ENCODE measurements at places on chromosomes 11 and 22. TPM values are rescaled to one million over a fixed set of nuclear protein-coding genes. Genes with fewer than 3 reads are reported as not detected.

DNA sequence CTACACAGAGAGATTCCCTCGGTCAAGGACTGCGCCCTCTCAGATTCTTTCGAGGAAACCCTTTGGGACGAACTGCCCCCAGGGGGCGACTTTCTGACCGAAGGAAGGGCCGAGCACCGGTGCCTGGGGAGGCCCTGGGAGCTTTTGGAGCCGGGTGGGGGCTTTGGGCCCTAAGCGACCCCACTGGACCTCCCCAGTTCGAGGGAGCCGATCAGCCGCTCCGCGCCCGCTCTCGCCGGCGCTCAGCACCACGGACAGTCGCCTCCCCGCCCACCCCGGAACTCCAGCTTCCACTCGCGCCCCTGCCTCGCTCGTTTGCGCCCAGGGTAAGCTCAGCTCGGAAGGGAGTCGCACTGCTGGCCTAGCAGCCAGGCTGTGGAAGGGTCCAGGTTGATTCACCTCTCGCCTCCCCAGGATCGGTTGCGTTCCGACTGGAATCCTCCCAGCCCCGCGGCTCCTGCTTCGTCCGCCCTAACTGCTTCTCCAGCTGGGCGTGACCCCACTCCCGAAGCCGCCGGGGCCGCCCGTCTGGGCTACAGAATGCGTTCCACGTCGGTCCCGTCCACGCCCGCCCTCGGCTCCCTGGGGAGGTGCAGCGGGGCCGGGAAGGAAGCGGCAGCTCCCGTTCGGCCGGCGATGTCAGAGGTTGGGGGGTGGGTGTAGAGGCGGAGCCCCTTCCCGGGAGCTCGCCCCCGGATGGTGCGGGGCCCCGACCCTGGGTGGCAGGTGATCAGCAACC is 428 bp downstream of the SCN3B start:
- no peak for DNase-seq

PATE4 gene
- not detected for total RNA-seq

C22orf23 gene
- total RNA-seq = not detected

SLC2A11 gene
- total RNA-seq = 13.7 TPM
